ENCODE measurements at places on chromosomes 11 and 22.

DNA sequence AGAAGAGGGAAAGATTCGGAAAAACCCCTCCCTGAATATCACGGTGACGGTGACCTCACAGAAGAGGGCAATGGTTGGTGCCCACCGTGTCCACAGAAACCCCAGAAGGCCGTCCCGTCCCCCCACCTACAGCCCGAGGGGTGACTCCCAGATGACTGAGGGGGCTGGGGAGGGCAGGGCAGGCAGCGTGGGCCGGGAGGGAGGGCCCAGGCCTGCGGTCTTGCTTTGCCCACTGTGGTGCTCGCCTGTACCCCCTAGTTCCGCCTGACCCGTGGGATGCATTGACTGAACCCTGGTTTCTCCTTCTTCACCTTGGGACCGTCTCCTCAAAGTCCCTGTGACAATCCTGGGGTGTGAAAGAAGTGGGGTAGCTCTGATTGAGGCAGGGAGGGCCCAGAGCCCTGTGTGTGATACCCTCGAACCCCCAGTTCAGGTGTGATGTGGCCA, 526.7 kb downstream of the BRD1 start:
- H3K4me1 ChIP-seq: no peaks in the 10 kb centered on the region
- no peak overlapping the region for H3K27ac ChIP-seq
- H3K27me3 ChIP-seq: peaks cover 2% of the 10 kb centered on the region
- peaks cover 17% of the 10 kb centered on the region for H3K36me3 ChIP-seq
- no peak overlapping the region for H3K4me3 ChIP-seq

- H3K27ac ChIP-seq: peak overlapping the region; percentile 92
- H3K4me3 ChIP-seq: peak overlapping the region; percentile 56
- H3K4me1 ChIP-seq: peaks cover 100% of the 10 kb centered on the region
Measured at GRCh38 chr11:12803086-12803826, 129.0 kb downstream of the TEAD1 start.

GRCh38 chr11:29184939-29185890, 831.6 kb downstream of the KCNA4 start:
- H3K4me1 ChIP-seq: peaks cover 72% of the 10 kb centered on the region
- peak overlapping the region; percentile 73 for H3K4me3 ChIP-seq
- no peaks in the 10 kb centered on the region for H3K27me3 ChIP-seq
- no peaks in the 10 kb centered on the region for H3K36me3 ChIP-seq
- DNase-seq: peak; percentile 91
- peak overlapping the region; percentile 96 for H3K27ac ChIP-seq

DNA sequence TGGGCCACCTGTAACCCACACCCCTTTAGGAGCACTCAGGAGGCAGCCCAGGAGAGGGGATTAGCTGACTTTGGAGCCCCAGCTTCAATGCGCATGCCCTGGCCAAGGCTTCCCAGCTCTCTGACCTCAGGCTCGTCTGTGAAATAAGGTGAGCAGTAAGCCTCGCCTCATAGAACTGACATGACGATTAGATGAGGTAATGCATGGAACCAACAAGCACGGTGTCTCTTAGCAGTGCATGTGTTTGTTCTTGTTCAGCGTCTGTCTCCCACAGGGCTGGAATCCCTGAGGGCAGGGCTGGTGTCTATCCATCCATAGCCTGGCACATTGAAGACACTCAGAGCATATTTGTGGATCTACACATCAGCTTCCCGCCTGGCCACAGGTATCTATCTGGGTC, 415.4 kb downstream of the MN1 start:
- H3K27me3 ChIP-seq: peaks cover 54% of the 10 kb centered on the region
- H3K36me3 ChIP-seq: no peaks in the 10 kb centered on the region
- H3K4me1 ChIP-seq: no peaks in the 10 kb centered on the region
- H3K27ac ChIP-seq: no peak overlapping the region

- H3K27me3 ChIP-seq: peaks cover 6% of the 10 kb centered on the region
- H3K27ac ChIP-seq: no peak overlapping the region
- DNase-seq: no peak
- H3K4me3 ChIP-seq: no peak overlapping the region
- H3K36me3 ChIP-seq: no peaks in the 10 kb centered on the region
- H3K4me1 ChIP-seq: peaks cover 14% of the 10 kb centered on the region
Measured at GRCh38 chr11:121521145-121522042, 68.6 kb upstream of the SORL1-AS1 start.

DNA sequence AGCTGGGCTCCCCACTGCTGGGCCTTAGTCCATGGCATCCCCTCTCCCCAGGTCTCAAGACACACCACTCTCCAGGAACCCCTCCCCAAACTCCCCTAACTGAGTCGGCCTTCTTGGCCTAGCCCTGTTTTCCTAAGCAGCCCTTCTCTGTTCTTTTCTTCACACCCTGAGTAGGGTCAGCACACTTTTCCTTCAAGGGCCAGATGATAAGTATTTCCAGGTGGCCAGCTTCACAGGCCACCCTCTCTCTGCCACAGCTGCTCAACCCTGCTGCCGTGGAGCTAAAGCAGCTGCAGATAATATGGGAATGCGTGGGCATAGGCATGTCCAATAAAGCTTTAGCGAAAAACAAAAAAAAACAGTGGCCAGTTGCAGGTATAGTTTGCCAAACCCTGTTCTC, 24.1 kb downstream of the DGCR2 start:
- no peak overlapping the region for H3K4me3 ChIP-seq
- peak overlapping the region; percentile 27 for H3K27ac ChIP-seq
- DNase-seq: no peak
- H3K36me3 ChIP-seq: no peaks in the 10 kb centered on the region

- H3K27me3 ChIP-seq: no peaks in the 10 kb centered on the region
- H3K27ac ChIP-seq: peak overlapping the region; percentile 71
- peaks cover 18% of the 10 kb centered on the region for H3K4me1 ChIP-seq
- H3K36me3 ChIP-seq: peaks cover 33% of the 10 kb centered on the region
- DNase-seq: peak; percentile 94
Measured at GRCh38 chr11:43327987-43328386, 16.2 kb downstream of the API5 start.

DNA sequence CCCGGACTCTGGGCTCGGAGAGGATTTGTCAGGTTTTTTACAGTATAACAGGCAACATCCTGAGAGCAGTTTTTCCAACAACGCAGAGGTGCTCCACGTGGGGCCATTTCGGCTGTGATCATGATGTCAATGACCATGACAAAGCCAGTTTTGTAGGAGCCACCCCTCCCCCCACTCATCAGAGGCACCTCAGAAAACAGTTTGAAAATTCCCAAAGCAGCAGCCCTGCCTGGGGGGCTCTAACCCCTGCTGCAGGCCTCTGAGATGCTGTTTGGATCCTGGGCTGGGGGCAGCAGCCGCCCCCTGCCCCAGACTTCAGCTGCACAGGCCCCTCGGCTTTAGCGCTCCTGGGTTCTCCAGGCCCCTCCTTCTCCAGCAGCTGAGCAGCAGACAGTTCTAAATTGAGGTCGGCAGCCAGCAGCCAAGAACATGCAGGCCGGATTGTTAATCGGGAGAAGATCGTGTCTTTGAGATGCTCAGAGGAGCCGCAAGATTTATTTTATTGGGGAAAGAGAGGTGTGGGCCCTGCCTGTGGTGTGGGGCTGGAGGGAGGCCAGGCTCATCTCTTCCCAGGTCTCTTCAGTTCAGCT, 19.4 kb downstream of the NFAM1 start:
- H3K4me3 ChIP-seq: no peak overlapping the region
- DNase-seq: no peak
- H3K27ac ChIP-seq: no peak overlapping the region
- peaks cover 47% of the 10 kb centered on the region for H3K27me3 ChIP-seq
- H3K36me3 ChIP-seq: no peaks in the 10 kb centered on the region

GRCh38 chr11:133808393-133809140, 36.7 kb downstream of the SPATA19 start:
- H3K4me3 ChIP-seq: no peak overlapping the region
- no peaks in the 10 kb centered on the region for H3K4me1 ChIP-seq
- H3K36me3 ChIP-seq: no peaks in the 10 kb centered on the region

- no peak overlapping the region for H3K27ac ChIP-seq
- H3K36me3 ChIP-seq: peaks cover 26% of the 10 kb centered on the region
- no peak overlapping the region for H3K4me3 ChIP-seq
- no peaks in the 10 kb centered on the region for H3K4me1 ChIP-seq
Measured at GRCh38 chr11:129933891-129934290, 38.5 kb upstream of the NFRKB start.

DNA sequence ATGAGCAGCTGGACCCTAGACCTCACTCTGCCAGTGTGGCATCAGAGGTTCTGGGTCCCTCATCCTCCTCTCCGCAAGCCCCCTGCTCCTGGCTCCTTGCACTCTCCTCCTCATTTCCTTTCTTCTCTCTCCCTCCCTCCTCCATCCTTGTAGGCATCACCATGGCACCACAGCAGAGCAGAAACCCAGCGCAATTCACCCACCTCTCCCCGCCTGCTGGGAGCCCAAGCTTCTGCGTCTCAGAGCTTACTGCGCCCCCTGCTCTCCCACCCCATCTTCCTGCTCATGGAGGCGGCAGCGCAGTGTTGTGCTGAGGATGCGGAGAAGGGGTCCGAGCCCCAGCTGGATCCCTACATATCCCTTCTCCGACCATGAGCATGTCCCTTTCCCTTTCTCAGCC, 1.7 kb downstream of the CHRM1 start:
- H3K27me3 ChIP-seq: peaks cover 55% of the 10 kb centered on the region
- H3K4me1 ChIP-seq: 0 out of 2 replicates have a peak, but pooled peaks cover 6% of the 10 kb centered on the region
- no peaks in the 10 kb centered on the region for H3K36me3 ChIP-seq

GRCh38 chr22:31825513-31825912, 71.7 kb downstream of the DEPDC5 start:
- H3K36me3 ChIP-seq: peaks cover 35% of the 10 kb centered on the region
- H3K4me3 ChIP-seq: no peak overlapping the region
- DNase-seq: no peak
- no peak overlapping the region for H3K27ac ChIP-seq

GRCh38 chr11:70306586-70307033, 36.1 kb downstream of the PPFIA1 start:
- no peak overlapping the region for H3K4me3 ChIP-seq
- H3K4me1 ChIP-seq: peaks cover 48% of the 10 kb centered on the region
- no peaks in the 10 kb centered on the region for H3K27me3 ChIP-seq
- peak overlapping the region; percentile 53 for H3K27ac ChIP-seq
- H3K36me3 ChIP-seq: peaks cover 5% of the 10 kb centered on the region
- no peak for DNase-seq

- DNase-seq: peak; percentile 15
- no peaks in the 10 kb centered on the region for H3K36me3 ChIP-seq
- peaks cover 5% of the 10 kb centered on the region for H3K4me1 ChIP-seq
- H3K27ac ChIP-seq: no peak overlapping the region
- peaks cover 45% of the 10 kb centered on the region for H3K27me3 ChIP-seq
- peak overlapping the region; percentile 37 for H3K4me3 ChIP-seq
Measured at GRCh38 chr11:44893846-44894617, 56.7 kb downstream of the TP53I11 start.

- peaks cover 52% of the 10 kb centered on the region for H3K4me1 ChIP-seq
- peak overlapping the region; percentile 99 for H3K27ac ChIP-seq
- H3K4me3 ChIP-seq: peak overlapping the region; percentile 90
Measured at GRCh38 chr22:21044931-21045584, 688 bp upstream of the LRRC74B start.

GRCh38 chr11:22234743-22235142, 41.9 kb downstream of the ANO5 start:
- no peak overlapping the region for H3K27ac ChIP-seq
- H3K4me3 ChIP-seq: no peak overlapping the region
- H3K36me3 ChIP-seq: no peaks in the 10 kb centered on the region
- DNase-seq: no peak
- no peaks in the 10 kb centered on the region for H3K4me1 ChIP-seq
- peaks cover 2% of the 10 kb centered on the region for H3K27me3 ChIP-seq

Data from HFFc6 (cell line).